ENCODE measurements at places on chromosomes 5 and 9. TPM values are rescaled to one million over a fixed set of nuclear protein-coding genes. Genes with fewer than 3 reads are reported as not detected.

Gene PPP2R2B
- total RNA-seq, result 3.5 TPM

Gene PCDHGB7
- 4.2 TPM for total RNA-seq

Gene GFI1B
- 0.13 TPM for total RNA-seq

Gene EQTN
- 0.13 TPM for total RNA-seq

Gene FOXD4L6
- 0.13 TPM for total RNA-seq

Gene ZNF879
- total RNA-seq, result 6.0 TPM

GRCh38 chr5:61464512-61464911 is 132.5 kb downstream of the ZSWIM6 start:
- H3K4me1 ChIP-seq, result no peaks in the 10 kb centered on the region
- H3K4me3 ChIP-seq, result no peak overlapping the region
- no peak overlapping the region for H3K27ac ChIP-seq
- no peaks in the 10 kb centered on the region for H3K27me3 ChIP-seq

DNA sequence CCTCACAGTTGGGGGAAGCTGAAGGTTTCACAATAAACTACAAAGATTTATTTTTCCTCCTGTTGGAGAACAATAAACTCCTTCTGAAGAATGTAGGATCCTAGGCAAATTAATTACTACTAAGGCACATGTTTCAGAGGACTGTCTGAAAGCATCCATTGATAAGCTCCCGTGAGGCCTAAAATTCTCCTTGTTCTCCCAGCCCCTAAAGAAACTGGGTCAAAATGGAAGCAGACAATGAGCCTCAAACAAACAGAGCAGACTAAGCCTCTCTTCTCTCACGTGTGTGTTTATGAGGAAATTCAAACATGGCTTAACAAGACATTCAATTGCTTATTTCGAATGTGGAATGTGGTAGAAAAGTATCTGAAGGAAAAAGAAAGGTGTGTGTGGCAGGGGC is 249.0 kb downstream of the GLIS3 start:
- no peak for DNase-seq
- no peak overlapping the region for H3K27ac ChIP-seq
- no peaks in the 10 kb centered on the region for H3K4me1 ChIP-seq

- H3K27me3 ChIP-seq, result no peaks in the 10 kb centered on the region
- H3K27ac ChIP-seq, result no peak overlapping the region
- H3K4me3 ChIP-seq, result no peak overlapping the region
- no peaks in the 10 kb centered on the region for H3K36me3 ChIP-seq
Observed at GRCh38 chr9:131748411-131748955, 8.6 kb upstream of the RAPGEF1 start.

- no peak for DNase-seq
- no peaks in the 10 kb centered on the region for H3K4me1 ChIP-seq
- H3K4me3 ChIP-seq, result no peak overlapping the region
- no peaks in the 10 kb centered on the region for H3K27me3 ChIP-seq
- H3K36me3 ChIP-seq, result no peaks in the 10 kb centered on the region
Observed at GRCh38 chr9:93886911-93887310, 68.2 kb downstream of the BARX1 start.

- peaks cover 47% of the 10 kb centered on the region for H3K4me1 ChIP-seq
- H3K27ac ChIP-seq, result peak overlapping the region; percentile 90
- DNase-seq, result peak; percentile 75
- H3K36me3 ChIP-seq, result peaks cover 13% of the 10 kb centered on the region
- peak overlapping the region; percentile 90 for H3K4me3 ChIP-seq
- H3K27me3 ChIP-seq, result no peaks in the 10 kb centered on the region
Observed at GRCh38 chr5:150485693-150486401, 22.1 kb upstream of the NDST1 start.

DNA sequence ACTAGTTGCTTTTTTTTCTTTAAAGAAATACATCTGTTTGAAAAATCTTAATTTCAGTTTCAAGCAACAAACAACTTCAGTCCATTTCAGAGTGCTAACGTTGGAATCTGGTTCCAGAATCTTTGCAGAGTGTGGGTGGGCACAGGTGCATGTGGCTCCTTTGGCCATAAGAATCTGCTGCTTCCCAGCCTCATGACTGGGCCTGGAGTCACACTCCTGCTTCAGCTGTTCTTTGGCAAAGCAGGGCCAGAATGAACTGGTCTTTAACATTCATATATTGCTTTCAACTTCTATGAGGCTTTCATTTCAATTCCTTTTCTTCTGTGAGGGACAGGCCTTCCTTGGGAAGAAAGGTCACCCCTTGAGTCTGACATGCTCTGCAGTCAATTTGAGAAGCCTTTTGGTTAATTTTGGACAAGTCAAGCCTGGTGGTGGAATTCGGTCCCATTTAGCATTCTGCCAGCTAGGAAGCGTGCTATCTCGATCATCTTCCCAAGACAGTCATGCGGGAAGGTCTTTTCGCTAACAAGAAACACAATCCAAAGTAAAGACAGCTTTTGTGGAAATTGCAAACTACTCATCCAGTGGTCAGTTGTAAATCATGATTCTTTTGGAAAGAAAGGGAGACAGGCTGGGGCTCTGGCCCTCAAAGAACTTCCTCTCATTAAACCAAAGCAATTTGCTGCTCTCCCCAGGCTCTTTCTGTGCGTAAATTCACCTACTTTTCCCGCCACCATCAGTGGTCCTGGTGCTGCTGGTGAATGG is 55.2 kb downstream of the SLC1A3 start:
- H3K27me3 ChIP-seq, result no peaks in the 10 kb centered on the region
- H3K36me3 ChIP-seq, result no peaks in the 10 kb centered on the region
- no peak overlapping the region for H3K4me3 ChIP-seq
- peak; percentile 57 for DNase-seq

GRCh38 chr9:129822898-129823541 is 916 bp downstream of the TOR1A start:
- H3K27me3 ChIP-seq, result no peaks in the 10 kb centered on the region
- peak overlapping the region; percentile 47 for H3K4me3 ChIP-seq
- H3K27ac ChIP-seq, result no peak overlapping the region
- H3K4me1 ChIP-seq, result peaks cover 7% of the 10 kb centered on the region

GRCh38 chr5:9661316-9662015 is 31.3 kb upstream of the TAS2R1 start:
- H3K4me3 ChIP-seq, result no peak overlapping the region
- H3K4me1 ChIP-seq, result no peaks in the 10 kb centered on the region
- no peaks in the 10 kb centered on the region for H3K27me3 ChIP-seq
- H3K36me3 ChIP-seq, result no peaks in the 10 kb centered on the region
- H3K27ac ChIP-seq, result no peak overlapping the region

DNA sequence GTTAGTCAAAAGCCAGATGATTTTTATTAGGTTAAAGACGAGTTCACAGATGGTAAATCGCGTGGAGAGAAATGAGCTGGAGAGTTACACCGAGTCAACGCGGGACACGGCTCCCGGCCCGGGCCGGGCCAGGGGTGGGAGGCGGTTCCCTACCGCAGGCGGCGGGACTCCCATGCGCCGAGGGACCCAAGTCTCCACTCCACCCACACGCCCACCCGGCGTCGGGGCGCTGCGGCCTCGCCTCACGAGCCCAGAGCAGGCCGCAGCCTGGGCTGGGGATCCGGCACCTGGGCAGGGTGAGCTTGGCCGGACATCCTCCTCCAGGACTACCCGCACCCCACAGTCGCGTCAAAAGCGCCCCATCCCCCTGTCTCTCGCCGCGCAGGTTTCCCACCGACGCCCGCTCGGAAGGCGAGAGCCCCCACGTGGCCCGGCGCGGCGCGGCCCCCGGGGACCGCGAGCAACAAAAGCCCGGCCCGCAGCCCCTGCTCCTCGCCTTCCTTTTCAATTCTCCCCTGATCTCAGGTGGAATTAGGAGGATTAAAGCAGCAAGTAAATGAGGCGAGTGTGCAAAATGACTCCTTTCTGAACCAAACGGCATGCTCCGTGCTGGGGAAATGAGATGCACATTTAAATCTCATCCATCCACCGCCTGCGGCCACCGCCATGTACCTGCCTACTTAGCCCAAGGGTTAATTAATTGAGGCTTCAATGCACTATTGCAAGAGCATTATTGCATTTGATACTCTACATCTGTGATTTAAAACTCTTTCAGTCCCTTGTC is 196.5 kb upstream of the TBCA start:
- H3K36me3 ChIP-seq, result no peaks in the 10 kb centered on the region
- peak overlapping the region; percentile 20 for H3K4me3 ChIP-seq
- peaks cover 39% of the 10 kb centered on the region for H3K27me3 ChIP-seq
- peaks cover 18% of the 10 kb centered on the region for H3K4me1 ChIP-seq
- DNase-seq, result peak; percentile 37

- no peaks in the 10 kb centered on the region for H3K4me1 ChIP-seq
- H3K27ac ChIP-seq, result no peak overlapping the region
Observed at GRCh38 chr9:3480353-3480655, 45.5 kb downstream of the RFX3 start.

DNA sequence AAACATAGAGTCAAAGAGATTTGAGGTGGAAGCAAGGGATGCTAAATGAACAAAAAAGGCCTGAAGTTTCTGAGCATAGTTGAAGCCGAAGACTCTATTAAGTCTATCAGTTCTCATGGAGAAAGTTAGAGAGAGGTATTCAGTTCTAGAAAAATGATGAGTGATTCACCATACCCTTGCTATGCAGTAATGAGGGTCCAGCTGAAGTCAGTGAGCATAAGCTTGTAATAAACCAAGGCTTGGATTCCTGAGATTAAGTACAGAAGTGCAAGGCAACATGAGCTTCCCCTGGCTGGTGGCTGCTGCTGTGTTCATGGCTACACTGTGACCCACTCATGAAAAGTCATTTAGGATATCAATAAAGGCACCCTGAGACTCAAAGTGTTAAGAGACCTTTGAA is 129.7 kb upstream of the MTAP start:
- H3K4me3 ChIP-seq, result no peak overlapping the region
- no peaks in the 10 kb centered on the region for H3K36me3 ChIP-seq
- H3K27me3 ChIP-seq, result no peaks in the 10 kb centered on the region
- no peak overlapping the region for H3K27ac ChIP-seq
- no peak for DNase-seq

- H3K4me1 ChIP-seq, result peaks cover 35% of the 10 kb centered on the region
- H3K27ac ChIP-seq, result peak overlapping the region; percentile 75
Observed at GRCh38 chr5:142295084-142295758, 29.6 kb downstream of the SPRY4 start.

- peaks cover 14% of the 10 kb centered on the region for H3K4me1 ChIP-seq
- no peaks in the 10 kb centered on the region for H3K36me3 ChIP-seq
- DNase-seq, result no peak
- peak overlapping the region; percentile 80 for H3K27ac ChIP-seq
Observed at GRCh38 chr9:111632060-111632459, 926 bp downstream of the DNAJC25 start.

GRCh38 chr5:131185523-131186104 is 14.9 kb downstream of the LYRM7 start:
- no peaks in the 10 kb centered on the region for H3K4me1 ChIP-seq
- DNase-seq, result no peak
- H3K36me3 ChIP-seq, result no peaks in the 10 kb centered on the region
- H3K27me3 ChIP-seq, result no peaks in the 10 kb centered on the region

DNA sequence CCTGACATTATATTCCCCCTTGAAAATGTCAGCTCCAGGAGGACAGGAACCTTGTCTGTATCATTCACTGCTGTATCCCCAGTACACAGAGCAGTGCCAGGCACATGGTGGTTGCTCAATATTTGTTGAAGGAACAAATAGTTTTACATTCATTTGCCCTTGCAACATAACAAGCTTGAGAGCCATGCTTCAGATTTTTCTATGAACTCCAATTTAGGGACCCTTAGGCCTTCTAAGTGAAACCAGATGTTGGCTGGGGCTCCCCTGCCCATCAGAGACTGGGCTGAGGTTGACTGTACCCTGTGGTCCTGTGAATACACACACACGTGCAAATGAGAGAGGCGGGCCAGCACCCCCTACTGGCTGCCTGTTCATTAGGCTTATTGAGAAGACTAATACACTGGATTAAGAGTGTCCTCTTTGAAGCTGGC is 214.9 kb upstream of the WWC1 start:
- no peak overlapping the region for H3K4me3 ChIP-seq
- no peak overlapping the region for H3K27ac ChIP-seq
- H3K36me3 ChIP-seq, result no peaks in the 10 kb centered on the region
- H3K4me1 ChIP-seq, result peaks cover 8% of the 10 kb centered on the region
- DNase-seq, result no peak

DNA sequence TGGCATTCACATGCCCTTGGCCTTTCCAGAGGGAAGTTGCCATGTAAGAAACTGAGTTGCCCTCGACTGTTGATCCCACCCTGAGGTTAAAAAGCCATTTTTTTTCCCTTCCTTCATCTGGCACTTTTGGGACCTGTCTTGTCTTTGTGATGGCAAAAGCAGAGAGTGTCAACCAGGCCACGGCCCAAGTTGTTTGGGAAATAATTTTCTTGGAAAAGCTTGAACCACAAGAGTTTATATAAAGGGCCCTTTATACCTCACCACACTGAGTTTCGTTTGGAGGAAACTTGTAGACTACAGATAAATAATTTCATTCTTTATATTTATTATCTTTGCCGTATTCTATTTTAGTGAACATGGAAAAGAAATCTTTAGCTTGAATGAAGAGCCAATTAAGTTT is 34.3 kb downstream of the ACTBL2 start:
- H3K4me3 ChIP-seq, result no peak overlapping the region
- no peak for DNase-seq
- no peaks in the 10 kb centered on the region for H3K27me3 ChIP-seq
- H3K27ac ChIP-seq, result no peak overlapping the region

DNA sequence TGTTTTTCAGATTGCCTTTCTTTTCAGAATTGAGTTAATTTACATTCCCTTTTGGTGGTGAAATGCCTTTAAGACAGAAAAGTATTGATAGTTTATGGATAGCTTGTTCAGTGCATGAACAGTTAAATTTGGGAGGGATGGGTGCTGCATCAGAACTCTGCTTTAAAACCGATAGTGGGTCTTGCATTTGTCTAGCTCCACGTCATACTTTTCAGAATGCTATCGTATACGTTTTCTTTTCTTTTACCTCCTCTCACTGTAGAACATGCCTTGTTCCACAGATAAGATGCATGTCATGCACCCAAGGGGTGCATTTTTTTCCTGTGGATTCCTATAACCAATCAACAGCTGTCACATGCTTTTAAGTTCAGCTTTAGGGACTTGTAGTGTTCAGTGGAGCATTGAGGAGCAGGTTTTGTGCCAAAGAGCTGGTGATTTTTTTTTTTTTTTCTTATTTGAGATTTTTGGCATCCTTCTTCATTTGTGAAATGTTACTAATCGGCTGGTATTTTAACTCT is 2.3 kb downstream of the SLC44A1 start:
- no peaks in the 10 kb centered on the region for H3K36me3 ChIP-seq
- peaks cover 7% of the 10 kb centered on the region for H3K4me1 ChIP-seq
- no peak overlapping the region for H3K4me3 ChIP-seq
- DNase-seq, result no peak

All from muscle of leg (tissue), 16 donors.